ENCODE measurements at places on chromosomes 13 and 19.
A peak's percentile ranks its signal among the peaks of the same experiment; 100 is the strongest.

DNA sequence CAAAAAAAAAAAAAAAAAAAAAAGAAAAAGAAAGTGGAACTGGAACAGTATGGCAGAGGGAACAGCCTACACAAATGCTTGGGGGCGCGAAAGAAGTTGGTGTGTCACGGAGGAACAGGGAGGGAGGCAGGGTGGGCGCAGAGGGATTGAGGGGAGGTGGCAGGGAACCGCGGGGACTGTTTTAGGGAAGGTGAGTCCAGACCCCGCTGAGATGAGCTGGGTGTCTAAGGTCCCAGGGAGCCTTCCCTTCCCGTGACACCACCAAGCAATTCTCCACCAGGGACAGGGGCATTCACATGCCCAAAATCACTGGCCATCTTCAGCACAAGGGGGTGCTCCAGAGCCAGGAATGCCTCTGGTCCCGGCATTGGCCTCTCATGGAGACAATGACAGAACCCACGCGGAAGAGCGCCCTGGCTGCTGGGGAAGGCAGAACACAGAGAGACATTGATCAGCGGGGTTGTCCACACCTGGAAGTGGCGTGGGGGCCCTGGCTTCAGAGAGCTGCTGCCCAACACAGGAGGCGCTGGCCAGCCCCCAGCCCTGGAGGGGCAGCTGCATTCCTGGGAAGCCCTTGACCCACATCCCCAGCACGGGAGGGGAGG is 6.9 kb downstream of the PEAK3 start:
- DNase-seq = peak; percentile 46

GRCh38 chr19:16032509-16033135 is 43.7 kb upstream of the TPM4 start:
- no peak for DNase-seq

GRCh38 chr19:980133-980998 is 3.8 kb upstream of the WDR18 start:
- no peak for DNase-seq

DNA sequence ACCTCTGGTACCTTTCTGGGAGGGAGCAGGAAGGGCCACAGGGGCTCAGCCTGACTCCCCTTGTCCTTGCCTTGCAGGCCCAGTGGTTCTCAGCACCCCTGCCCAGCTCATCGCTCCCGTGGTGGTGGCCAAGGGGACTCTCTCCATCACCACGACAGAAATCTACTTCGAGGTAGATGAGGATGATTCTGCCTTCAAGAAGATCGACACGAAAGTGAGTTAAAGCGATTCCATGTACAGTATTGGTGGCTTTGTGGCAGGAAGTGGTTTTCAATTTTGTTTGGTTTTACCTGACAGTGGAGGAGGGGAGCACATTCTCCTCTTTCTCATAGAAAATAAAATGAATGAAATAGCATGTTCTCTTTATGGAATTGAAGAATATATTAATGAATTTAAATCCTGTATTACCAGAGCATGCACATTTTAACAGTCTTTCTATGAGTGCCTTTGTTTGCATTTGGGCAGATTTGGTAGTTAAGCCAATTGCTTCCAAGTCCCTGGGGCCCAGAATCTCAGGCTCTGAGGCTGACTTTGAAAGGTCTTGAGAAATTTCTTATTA is 4.1 kb downstream of the MAB21L1 start:
- no peak for DNase-seq

DNA sequence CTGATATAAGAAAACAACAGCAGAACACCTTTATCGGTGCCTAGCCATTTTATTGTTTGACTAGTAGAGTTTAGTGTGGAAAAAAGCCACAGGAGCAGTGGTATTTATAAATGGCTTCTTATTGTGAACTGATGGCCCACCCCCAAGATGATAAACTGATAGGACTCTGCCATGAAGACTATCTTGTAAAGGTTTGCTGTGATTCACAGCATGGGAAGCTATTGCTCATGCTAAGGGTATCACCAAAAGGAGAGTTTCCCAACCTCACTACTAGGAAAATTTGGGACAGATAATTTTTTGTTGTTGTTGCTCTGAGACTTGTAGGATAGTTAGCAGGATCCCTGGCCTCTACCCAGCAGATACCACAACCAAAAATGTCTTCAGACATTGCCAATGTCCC is 12.0 kb upstream of the SLC7A1 start:
- DNase-seq = no peak

- no peak for DNase-seq
These were observed 743.8 kb upstream of the SLC10A2 start for GRCh38 chr13:103810026-103810425.

GRCh38 chr19:43532571-43532961 is 422 bp upstream of the ZNF575 start:
- DNase-seq = no peak

DNA sequence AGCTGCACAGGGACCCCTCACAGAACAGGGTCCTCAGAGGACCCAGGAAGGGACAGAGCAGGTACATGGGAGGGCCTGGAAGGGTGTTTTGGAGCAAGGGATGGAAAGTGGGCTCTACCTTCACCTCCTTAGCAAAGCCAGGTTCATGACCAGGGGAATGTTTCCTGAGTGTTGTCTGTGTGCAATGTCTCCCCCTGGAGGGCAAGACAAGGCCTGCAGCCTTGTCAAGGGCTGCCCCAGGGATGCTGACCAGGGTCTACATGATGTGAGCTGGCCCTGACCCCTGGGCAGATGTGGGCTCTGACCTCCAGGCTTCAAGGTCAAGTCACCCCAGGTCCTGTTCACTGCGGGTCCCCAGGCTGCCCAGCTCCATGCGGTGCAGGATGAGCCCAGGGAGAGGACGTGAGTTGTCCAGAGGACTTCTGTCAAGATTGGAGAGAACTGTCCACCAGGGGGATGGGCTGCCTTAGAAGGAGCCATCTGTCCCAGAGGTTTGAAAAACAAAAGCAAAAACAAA is 1.0 kb upstream of the CEACAM1 start:
- peak; percentile 70 for DNase-seq

GRCh38 chr19:19402656-19403372 is 2.7 kb upstream of the GATAD2A start:
- no peak for DNase-seq

DNA sequence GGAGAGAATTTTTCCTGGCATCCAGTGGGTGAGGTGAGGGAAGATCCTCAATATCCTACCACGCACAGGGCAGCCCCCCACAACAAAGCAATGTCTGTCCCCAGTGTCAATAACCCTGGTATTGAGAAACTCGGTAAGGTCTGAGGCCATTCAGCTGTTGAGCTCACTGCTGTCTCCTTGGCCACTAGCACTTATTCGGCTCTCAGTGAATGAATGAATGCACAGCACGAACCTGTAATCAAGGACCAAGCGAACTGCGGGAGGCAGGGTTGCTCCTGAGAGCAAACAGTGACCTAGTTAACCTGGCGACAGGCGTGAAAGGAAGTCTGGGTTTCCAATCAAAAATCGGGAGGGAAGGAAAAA is 640 bp downstream of the ZSCAN5A start:
- peak; percentile 4 for DNase-seq

DNA sequence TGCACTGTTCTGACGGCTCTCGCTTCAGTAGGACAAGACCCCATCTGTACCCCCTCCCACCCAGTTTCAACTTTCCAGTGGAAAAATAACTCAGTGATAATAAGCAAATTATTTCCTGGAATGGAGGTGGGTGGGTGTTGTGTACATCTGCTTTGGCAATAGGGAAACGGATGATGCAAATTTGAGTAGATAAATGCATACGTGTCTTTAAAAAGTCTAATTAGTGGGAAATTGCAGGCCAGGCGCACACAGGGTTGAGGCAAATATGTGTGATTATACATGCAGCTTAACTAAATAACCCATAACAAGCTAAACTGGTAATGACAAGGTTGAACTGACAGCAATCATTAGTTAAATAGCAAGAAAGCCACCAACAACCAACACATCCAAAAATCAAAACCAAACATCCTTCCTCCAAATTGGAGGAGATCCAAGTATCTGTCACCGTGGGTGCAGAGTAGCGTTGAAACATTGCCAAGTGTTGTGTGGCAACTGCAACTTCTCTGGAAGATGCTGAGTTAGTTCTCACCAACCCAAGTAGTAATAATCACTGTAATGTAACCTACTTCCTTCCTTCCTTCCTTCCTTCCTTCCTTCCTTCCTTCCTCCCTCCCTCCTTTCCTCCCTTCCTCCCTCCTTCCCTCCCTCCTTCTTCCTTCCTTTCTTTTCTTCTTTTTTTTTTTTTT is 54.6 kb downstream of the TRPM4 start:
- DNase-seq = no peak

Measured in activated CD4-positive, alpha-beta T cell treated with anti-CD3 and anti-CD28 coated beads, Interleukin-2, amount 50 U/mL, for 48 hours (primary cell).